ENCODE measurements at places on chromosomes 5 and 9.

DNA sequence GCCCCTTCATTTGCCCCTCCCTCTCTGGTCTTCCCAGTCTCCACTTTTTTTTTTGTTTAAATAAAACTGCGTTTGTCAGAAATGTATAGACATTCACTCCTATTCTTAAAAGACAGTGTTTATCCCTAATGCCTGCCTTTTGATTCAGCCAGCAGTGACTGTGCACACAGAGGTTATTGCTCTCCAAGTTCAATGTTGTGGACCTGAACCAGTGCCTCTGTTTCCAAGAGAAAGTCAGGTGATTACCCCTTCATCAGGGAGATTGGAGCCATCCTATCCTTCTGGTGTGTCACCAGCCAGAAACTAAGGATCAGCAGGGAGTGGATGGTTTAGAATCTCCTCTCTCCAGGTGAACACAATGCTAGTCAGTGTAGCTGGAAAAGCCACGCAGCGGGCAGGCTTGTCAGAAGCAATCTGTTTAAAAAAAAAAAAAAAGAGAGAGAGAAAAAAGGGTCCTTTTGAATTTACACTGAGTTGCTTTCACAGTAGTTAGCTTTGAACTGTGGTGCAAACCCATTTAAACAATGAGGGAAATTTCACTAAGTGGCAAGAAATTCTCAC, 167.5 kb upstream of the DMRT1 start:
- DNase-seq, result no peak

- no peak for DNase-seq
Observed at GRCh38 chr9:80664327-80665210, 1024.8 kb downstream of the TLE1 start.

DNA sequence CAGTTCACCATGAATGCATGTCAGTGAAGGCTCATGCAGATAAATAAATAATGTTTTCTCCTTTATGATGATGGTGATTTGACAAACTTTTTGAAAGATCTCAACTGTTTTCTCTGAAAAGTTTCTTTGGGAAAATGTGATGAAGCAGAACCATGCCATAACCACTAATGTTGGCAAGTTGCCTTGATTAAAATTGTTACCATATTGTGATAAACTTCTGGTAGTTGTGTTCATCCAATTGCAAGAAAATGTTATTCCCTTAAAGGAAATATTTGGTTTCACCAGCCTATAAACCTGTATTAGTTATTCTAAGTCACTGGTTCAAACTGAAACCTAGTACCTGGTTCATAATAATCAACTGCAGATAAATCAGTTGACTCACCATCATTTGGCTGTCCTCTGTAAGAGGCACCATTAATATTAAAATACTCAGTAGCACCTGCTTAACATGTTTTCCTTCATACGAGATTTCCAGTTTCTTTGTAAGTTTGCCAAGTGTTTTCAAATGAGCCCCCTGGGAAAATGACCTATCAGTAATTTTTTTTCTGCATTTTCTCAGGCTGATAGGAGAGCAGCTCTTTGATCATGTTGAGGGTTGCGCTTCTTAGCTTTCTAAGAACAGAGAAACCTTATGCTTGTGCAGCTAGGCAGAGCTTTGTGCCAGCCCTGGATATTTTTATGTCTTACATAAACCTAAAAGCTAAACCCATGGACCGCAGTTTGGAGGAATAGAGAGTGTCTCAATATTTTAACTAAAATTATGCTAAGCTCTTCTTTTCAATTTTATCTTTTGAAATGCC, 88.0 kb downstream of the LURAP1L start:
- no peak for DNase-seq

DNA sequence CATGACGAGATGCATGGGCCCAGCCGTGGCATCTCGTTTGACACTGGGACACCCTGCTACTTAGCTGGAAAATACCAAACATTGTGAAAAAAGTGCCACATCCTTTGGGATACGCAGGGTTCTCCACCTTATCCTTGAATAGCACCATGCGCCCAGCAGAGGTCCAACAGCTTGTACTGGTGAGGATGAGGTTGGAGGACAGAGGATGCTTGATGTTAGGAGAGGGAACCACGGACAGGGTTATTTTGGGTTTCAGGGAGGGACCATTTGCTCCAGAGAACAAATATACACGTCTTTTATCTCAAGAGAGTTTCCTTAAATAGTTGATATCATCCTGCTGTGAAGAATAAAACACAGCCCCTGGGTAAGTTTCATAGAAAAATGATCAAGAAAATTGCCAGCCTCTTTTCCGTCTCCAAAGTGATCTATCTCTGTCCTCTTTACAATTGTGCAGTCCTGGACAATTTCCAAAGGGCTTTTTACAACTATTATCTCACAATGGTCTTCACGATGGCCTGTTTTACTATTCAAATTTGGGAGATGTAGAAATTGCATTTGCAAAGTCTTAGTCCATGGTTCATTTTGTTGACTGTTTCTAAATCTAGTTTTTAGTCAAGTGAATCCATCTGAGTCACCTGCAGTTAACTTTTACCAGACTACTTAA, 19.9 kb upstream of the FRRS1L start:
- no peak for DNase-seq

- DNase-seq, result no peak
Observed at GRCh38 chr9:95772320-95773052, 103.0 kb upstream of the ERCC6L2 start.

- no peak for DNase-seq
Observed at GRCh38 chr9:7901621-7902020, 102.0 kb upstream of the DMAC1 start.

DNA sequence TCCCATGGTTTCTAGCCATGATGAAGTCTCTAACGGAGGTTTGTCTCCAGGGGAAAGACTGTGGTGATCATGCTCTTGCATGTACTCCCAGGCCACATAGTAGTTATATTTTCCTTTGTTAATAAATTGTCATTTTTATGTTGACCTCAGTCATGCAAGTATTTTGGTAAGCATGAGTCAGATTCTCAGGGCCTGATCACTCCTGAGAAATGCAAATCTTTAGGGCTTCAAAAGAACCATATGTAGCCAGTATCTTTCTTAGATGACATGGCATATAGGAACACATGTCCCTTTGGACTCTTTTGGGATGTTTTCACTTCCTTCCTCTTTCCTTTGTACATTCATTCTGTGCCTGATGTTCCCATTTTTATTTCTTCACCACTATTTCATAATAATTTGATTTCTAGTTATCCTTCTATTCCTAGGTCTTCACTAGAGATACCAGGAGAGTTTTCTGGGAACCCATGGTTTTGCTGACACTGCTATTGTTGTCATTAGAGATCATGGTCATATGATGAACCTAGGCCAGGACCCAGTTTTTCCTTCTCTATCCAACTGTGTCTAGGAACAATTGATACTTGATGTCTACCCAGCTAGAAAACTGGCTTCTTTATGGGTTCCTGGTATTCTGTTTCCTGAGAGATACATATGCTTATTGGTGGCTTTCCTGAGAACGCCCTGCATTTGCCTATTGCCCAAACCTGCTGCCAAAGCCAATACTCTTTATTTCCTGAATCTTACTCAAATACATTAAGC, 248.1 kb upstream of the NREP start:
- DNase-seq, result no peak

- no peak for DNase-seq
Observed at GRCh38 chr5:77784735-77785134, 8.6 kb upstream of the TBCA start.

DNA sequence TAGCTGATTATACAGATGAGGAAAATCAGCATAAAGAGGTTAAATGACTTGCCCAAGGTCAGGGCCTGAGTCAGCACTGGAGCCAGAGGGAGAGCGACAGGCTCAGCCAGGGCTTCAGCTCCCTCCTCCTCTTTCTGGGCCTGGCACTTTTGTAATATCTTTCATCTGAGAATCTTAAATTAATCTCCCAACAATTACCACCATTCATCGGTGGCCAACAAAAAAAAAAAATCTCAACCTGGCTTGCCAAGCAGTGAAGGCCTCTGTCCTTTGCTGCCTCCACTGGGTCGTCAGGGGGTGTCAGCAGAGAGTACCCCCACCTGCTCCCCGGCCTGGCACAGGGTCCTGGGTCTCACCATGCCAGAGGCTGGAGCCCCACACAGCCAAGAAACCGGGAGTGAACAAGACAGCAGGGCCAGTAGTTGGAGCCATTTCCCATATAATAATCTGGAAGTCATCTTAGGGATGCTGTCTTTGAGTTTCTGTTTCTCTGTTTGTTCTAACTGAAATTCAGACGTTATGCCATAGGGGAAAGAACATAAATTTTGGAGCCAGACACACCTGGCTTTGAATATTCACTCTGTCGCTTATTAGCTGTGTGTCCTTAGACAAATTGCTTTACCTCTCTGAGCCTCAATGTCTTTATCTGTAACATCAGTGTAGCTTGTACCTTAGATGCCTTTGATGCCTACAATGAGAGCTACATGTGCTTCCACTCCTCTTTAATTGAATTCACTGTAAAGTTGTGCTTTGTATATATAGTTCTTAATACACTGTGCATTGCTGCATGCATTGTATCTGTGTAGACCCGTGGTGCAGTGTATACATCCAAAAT, 299.9 kb upstream of the MSX2 start:
- DNase-seq, result no peak

DNA sequence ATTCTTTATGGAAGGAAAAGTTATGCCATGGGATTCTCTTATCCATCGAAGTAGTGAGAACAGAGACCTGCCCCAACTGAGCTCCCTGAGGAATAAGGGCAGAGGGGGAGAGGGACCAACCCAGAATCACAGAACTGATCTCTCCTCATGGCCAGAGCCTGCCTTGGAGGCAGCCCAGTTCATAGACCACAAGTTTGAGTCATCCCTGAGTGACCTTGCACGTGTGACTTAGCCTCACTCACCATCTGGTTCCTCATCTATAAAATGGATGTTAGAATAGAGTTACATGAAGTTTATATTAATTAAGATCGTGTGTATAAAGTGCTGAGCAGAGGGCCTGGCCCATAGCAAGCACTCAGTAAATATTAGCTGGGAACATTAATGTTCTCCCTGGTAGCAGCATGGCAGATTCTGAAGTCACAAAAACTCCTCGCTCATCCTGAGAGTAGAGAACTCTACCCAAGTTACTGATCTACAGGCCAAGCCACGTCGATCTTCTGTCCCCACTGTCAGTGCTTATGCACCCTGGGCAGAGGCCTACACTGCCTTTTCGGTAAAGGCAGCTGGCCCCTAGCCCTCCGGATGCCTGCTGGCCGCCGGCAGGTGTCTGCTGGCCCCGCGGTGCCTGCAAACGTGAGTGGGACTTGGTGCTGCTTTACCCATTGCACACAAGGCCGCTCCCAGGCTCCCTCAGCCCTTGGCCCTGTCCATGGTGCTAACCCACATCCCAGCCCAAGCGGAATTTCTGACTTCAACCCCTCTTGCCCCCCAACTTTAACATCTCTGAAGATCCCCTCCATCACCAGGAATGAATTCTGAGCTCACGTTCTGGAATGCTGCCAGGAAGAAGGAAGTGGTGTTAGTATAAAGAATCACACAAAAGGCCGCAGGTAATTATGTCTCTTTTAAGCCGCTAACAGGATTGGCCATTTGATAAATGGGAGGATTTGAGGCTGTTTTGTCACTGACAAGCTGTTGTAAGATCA, 61.1 kb upstream of the ARAP3 start:
- DNase-seq, result no peak

GRCh38 chr5:101080462-101081240, 177.6 kb upstream of the ST8SIA4 start:
- DNase-seq, result no peak

DNA sequence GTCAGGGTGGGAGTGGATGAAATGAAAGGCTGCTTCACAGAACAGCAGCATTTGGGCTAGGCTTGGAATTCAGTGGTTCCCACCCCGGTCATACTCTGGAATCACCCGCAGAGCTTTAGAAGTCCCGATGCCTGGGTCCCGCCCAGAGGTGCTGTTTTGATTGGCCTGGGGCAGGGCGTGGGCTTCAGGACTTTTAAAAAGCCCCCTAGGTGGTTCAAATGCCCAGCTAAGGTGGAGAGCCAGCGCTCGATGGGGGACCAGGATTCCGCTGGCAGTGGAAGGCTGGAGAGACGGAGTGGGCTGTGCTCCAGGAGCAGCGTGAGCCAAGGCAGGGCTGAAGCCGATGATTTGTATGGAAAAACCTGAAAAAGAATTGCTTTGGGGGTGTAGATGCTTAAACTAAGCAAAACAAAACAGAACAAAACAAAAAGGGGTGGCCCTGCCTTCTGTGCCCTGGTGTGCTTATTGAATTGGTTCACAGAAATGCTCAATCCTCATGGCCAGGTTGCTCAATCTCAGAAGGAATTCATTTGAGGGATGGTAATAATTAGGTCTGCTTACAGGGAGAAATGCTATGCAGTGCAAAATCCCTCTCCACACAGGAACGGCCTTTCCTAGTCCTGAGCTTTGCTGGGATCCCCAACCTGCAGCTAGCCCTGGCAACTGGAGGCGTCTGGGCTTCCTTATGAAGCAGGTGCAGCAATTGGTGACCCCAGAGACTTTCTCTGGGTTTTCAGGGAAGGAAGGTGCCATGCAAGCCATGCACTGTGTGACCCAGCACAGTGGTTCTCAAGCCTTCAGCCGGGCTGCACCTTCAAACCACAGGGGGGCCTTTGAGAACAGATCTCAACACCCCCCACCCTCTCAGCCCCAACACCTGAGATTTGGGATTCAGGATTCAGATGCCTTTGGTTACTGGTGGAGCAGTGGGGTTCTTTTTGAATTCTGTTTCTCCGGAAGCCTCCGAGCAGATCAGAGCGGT, 174.0 kb upstream of the ZNF618 start:
- no peak for DNase-seq

- no peak for DNase-seq
Observed at GRCh38 chr9:81635521-81636254, 53.7 kb downstream of the TLE1 start.

DNA sequence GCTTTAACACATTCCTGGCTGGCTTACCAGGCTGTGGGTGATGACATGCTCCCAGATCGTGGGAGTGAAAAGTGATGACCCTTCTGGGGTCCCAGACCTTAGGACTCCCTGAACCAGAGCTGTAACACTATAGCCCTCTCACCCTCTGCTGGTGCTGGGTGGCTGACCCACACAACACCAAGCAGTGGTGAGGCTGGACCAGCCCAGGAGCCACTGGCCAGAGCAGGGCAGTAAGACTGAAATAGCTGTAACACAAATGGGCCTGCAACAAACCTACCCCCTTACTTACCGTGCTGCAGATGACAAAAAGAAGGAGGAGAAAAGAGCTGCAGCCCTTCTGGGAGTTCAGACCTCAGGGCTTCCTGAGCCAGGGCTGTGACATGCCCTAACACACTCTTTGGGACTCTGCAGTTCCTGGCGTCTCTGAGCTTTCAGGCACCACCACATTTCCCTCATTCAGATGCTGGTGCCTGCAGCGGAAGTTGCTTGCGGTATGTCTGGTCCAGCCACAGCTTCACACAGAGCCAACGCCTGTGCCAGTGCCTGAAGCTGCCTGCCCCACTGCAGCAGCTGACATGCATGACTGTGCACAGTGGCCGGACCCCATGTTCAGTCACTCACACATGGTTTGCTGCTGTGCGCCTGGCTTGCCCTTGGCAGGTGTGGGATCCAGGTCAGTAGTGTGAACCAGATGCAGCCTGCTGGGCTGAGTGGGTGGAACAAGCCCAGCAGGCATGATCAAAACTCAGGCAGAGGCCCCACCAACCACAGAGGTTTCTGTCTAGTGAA, 1247.4 kb downstream of the EFNA5 start:
- DNase-seq, result no peak

GRCh38 chr5:148687427-148687826, 33.1 kb upstream of the HTR4 start:
- no peak for DNase-seq

- no peak for DNase-seq
Observed at GRCh38 chr9:96379461-96379860, 4.0 kb downstream of the SLC35D2 start.

Data from stimulated activated CD4-positive, alpha-beta T cell treated with anti-CD3 and anti-CD28 coated beads, Interleukin-1b, Interleukin-23, amount 100 ng/mL, for 4 hours (primary cell).